LoVo (cell line): ENCODE measurements at places on chromosomes 5 and 9.

- no peak for DNase-seq
Measured at GRCh38 chr5:1118231-1118698, 6.4 kb upstream of the SLC12A7 start.

GRCh38 chr9:137038916-137039315 lies 7.0 kb upstream of the FUT7 start:
- DNase-seq = no peak

DNA sequence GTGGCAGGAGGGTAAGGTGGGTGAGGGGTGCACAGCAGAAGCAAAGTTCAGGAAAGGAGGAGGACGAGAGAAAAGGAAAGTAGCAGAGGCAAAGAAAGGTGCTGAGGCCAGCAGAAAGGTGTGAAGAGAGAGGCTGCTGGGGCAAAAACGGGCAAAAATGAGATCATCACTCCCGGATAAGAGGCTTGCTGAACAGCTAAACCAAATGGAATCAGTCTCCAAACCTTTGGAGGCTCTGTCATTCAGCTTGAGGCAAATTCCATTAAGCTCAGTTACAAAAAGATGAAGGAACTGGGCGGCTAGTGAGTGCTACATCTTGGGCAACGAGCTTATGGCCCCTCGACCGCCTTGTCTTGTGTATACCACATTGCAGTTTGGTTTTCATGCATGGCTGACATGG lies 136.4 kb downstream of the FSTL4 start:
- no peak for DNase-seq

- no peak for DNase-seq
Measured at GRCh38 chr9:32706004-32706724, 70.7 kb upstream of the TAF1L start.
